Fibroblast of gingiva (primary cell): ENCODE measurements at places on chromosomes 7 and 10.

GRCh38 chr10:7686351-7687171, 16.6 kb upstream of the ITIH2 start:
- no peak for DNase-seq

DNA sequence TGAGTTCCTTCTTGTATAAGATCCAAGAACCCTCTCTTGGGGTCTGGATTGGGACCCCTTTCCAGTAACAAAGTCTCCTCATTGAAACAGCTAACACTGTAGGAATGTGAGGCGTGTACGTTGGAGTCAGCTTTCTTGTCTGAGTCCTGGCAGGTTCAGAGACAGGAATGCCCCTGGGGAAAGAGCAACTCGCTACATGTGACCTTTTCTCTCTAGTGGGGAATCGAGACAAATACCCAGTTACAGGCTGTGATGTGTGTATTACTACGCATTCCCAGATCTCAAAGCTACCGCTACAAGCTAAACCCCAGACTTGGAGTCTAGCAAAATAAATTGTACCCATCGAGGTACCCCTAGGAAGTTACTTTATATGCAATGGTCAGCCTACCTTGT, 85.6 kb upstream of the FRMD4A start:
- DNase-seq: no peak

DNA sequence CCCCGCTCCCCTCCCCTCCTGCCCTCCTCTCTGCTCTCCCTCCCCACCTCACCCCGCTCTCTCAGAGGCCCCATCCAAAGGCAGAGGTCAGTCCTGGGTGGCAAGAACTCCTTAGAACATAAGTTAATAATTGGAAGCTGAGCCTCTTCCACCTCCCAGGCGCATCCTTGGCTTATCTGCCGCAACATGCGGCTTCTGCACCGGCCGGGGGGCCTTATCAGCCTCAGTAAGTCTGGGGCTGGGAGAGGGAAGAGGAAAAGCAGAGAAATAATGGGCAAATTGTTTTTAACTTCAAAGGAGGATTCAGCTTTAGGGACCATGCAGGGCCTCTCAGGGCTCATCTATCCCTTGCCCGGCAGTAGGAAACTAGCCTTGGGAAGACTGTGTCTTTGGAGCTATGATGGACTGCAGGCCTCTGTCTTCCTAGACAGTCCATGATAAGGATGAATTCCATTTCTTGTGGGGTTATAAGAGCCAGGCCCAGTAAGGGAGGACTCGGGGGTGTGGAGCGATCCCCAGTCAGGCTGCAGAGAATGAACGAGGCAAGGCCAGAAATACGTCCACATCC, 411.6 kb downstream of the PLXNA4 start:
- DNase-seq: no peak

- DNase-seq: no peak
Measured at GRCh38 chr7:116153050-116153449, 57.3 kb upstream of the TES start.

GRCh38 chr10:96125142-96125515, 5.0 kb upstream of the ZNF518A start:
- no peak for DNase-seq
